NCI-H1417 treated with DMSO at 0.1 percent for 48 hours (cell line): ENCODE measurements at places on chromosomes 1 and 21.

DNA sequence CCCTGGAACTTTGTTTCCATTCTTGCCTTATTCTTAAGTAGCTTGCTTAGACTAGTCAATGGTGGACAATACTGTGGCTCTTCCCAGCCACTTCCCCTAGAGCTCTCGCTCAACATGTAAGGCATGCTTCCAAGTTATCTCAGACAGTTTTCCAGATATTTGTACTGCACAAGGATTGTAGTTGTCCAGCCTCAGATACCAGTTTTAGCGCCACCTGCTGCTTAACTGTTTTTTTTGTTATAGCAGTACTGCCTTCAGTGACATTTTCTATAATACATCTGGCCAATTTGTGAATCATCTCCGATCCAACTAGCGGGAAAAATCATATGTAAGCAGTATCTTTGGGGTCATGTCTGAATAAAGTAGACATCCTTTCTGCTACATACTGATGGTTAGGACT, 346.7 kb upstream of the ADGRL4 start:
- DNase-seq, result no peak

- no peak for DNase-seq
Observed at GRCh38 chr1:157505481-157506272, 46.6 kb downstream of the FCRL5 start.

GRCh38 chr1:203807196-203807595, 11.8 kb downstream of the ZBED6 start:
- DNase-seq, result no peak

DNA sequence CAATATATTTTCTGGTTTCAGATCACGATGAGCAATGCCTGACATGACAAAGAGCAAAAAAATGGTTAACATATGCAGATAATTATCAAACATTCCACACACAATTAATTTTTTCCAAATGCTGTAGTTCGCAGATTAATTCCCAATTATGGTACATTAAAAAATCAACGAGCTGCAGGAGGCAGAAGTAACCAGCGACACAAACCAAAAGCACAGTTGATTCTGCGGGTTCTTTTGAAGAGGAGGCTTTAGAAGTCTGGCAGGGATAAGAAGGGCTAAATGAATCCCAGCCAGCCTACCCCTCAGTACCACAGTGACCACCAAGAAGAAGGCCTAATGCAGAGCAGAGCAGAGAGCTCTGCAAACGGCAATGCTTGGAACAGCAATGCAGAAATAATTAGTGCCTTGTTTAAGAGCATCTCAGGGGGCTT, 17.0 kb upstream of the KNCN start:
- DNase-seq, result no peak

GRCh38 chr21:15797577-15798363, 68.0 kb downstream of the USP25 start:
- no peak for DNase-seq

DNA sequence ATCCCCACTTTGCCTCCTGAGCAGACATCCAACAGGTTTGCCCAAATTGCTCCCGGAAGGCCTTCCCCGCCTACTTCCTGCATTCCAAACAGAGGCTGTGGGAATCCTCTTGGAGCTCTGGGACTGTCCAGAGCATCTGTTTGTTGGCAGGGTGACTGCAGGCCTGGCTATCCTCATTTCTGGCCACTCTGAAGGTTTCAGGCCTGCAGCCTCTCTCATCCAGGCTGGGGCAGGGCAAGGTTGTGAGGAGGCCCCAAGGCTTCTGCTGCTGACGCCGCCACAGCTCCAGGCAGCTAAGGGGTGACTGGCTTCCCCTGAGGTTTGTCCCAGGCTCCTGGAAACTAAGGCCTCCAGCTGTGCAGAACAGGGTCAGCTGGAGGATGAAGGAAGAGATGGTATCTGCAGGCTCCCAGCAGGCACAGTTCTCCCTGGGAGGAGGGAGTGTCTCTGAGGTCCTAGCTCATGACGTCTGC, 11.3 kb downstream of the CDK18 start:
- no peak for DNase-seq

GRCh38 chr1:46183926-46184557, 7.8 kb upstream of the P3R3URF start:
- DNase-seq, result no peak

- DNase-seq, result no peak
Observed at GRCh38 chr1:1914101-1914970, 724 bp upstream of the CALML6 start.

- DNase-seq, result no peak
Observed at GRCh38 chr1:245546875-245547274, 392.1 kb downstream of the KIF26B start.

- DNase-seq, result no peak
Observed at GRCh38 chr1:214579183-214579582, 23.8 kb upstream of the CENPF start.

DNA sequence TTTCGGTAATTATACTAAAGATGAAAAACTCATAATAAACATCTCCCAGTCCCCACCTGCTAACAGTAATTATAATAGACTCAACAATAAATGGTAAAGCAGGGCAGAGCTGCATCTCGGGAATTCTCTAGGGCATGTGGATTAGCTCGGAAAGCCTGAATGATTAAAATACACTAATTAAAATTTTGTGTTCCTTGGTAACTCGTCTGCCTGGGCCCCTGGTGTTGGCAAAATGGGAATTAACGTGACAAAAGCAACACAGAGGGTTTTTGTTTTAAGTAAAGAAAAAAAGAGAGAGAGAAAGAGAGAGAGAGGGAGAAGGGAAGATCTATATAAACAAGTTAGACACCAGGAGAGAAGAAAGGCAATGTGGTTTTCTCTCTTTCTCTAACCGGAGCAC, 62.1 kb downstream of the CASZ1 start:
- DNase-seq, result no peak

DNA sequence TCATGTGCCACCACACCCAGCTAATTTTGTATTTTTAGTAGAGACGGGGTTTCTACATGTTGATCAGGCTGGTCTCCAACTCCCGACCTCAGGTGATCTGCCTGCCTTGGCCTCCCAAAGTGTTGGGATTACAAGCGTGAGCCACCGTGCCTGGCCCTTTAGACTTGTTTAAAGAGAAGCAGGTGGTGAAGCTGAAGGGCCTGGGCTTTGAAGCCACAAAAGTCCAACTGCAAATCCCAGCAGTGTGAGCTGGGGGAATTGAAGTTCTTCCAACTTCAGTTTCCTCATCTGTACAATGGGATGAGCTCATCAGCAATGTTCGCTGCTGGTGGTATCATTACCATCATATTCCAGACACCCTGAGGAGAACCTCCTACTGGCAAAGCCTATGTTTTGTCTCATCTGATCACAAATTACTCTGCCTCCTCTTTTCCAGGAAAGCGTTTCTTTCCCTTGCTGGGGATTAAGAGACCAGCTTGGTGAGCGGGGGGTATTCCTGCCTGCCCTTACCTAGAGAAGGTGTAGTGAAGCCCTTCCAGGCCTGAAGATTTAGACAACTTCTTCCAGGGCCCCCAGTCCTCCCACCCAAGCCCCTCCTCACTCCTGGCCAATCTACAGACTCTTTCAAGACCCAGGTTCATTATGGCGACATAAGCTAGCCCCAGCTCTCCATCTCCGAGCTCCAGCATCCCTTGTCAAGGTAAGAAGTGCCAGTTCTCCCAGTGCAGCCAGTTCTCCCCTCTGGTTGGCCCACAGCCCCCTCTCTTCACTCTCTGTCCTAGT, 2.4 kb upstream of the SHISA4 start:
- DNase-seq, result no peak

DNA sequence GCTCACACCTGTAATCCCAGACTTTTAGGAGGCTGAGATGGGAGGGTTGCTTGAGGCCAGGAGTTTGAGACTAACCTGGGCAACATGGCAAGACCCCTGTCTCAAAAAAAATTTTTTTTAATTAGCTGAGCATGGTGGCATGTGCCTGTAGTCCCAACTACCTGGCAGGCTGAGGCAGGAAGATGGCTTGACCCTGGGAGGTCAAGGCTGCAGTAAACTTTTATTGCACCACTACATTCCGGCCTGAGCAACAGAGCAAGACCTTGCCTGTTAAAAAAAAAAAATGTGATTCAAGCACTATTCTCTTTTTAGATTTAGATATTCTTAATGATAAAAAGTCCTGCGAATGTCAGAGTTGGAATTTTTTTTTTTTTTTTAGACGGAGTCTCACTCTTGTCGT, 102.5 kb upstream of the L1TD1 start:
- DNase-seq, result no peak

GRCh38 chr1:8629241-8630091, 188.0 kb downstream of the RERE start:
- DNase-seq, result peak; percentile 91

GRCh38 chr1:175154629-175155472, 37.7 kb downstream of the KIAA0040 start:
- DNase-seq, result no peak

- no peak for DNase-seq
Observed at GRCh38 chr1:118073648-118074435, 111.2 kb downstream of the SPAG17 start.

GRCh38 chr21:38422082-38422481, 76.2 kb downstream of the ERG start:
- DNase-seq, result no peak

DNA sequence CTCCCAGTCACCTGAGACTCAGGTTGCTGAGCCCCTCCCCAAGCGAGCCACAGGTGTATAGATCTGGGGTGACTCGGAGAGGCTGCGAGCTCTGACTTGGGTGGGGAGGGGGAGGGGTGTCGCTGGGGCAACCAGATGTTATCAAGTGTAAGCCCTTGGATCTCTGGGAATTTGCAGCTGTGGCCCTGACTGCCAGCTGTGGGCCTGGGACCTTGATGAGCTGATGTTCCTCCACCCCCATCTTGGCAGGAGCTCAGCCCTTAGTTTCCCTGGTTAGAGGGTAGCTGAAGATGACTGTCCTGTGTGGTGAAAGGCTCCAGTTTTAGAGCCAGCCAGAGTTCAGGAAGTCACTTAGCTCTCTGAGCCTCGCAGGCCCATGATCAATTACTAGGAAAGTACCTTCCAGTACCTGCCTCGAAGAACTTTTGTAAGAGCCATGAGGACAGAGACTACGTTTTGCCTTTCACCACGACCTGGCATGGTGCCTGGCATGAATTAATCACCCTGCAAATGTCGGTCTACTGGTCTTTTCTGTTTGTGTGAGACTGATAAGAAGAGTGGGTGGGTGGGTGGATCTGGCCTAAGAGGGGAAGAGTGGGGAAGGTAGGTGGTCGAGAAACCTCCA, 55.8 kb downstream of the YARS1 start:
- DNase-seq, result no peak

DNA sequence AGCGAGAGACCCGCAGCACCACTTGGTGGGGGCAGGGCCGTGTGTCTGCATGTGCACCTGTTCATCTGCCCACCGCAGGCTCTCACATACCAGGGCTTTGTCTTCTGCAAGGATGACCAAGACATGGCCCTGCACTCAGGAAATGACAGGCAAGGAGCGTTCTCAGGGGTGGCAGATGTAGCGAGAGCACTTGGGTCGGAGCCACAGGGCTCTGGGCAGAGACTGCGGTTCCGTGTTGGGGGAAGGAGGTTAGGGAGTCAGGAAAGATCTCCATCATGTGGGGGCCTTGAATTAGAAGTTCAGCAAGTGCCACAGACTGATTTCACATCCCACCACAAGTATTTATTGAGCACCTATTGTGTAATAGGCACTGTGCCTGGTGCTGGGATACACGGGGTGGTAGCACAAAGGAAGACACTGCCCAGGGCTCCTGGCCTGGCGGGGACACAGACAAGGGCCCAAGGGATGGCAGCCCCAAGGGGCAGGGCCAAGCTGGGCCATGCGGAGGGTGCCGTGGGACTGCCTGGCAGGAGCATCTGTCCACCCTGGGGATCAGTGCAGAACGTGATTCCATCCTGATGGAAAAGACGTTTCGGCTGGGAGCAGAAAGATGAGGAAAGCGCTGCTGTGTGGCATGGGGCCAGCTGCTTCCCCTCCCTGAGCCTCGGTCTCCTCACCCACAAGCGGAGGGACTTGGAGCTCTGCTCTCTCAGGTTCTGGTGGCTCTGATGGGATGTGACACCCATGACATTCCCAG, 11.4 kb upstream of the SPSB1 start:
- DNase-seq, result no peak

DNA sequence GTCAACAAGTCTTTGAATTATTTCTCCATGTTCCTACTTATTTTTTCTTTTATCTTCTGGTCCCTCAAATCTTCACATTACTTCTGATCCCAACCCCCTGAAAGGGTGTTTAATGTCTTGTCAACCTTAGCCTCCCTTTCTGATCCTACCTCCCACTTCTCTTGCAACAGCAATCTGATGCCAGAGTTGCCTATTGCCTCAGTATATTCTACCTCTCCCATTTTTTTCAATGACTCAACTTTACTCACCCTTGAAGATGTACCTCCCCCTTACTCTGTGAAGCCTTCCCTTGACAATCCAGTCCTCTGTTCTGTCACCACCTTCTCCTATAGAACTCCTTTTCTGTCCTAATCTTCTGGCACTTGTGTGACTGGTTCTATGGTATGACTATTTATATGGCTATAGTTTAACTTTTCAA, 99.5 kb upstream of the CD55 start:
- DNase-seq, result no peak

DNA sequence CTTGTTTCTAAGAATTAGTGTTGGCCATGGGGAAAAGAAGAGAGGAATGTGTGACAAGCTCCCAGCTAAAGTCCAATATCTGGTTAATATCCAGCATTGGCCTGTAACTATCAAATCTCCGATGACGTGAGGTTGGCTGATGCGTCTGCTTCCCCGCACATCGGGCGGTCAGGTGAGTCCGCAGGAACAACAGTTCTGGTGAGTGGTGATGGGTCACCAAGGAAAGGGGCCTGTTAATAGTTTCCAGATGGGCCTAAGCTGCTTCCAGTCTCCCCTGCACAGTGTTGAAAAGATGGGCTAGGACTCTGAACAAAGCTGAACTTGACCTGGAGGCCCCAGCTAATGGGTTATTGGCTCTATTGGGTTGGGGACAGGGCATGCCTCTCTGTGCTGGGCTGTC, 193.1 kb upstream of the EDN2 start:
- no peak for DNase-seq

- DNase-seq, result no peak
Observed at GRCh38 chr1:77983997-77984355, 5.1 kb upstream of the FUBP1 start.

GRCh38 chr1:26359981-26360806, 6.3 kb upstream of the CRYBG2 start:
- no peak for DNase-seq

GRCh38 chr1:154876842-154877369, 6.8 kb upstream of the KCNN3 start:
- no peak for DNase-seq

DNA sequence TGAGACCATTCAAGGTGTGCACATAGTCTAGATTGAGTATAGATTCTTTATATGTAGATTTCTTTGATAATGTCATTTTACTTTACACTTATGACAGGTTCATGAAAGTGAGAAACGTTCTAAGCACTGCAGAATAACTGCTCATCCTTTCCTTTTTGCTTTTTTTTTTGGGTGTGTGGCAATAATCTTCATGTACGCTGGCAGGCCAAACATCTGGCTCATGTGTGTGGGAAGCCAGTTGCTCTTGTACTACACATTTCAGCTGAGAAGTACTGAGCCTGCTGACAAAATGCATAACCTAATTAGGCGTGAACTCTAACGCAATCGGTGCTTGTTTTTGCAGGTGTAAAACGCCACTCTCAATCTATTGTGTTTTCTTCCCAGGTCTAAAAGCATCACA, 350.8 kb upstream of the KAZN start:
- DNase-seq, result no peak
